ENCODE measurements at places on chromosomes 1 and 21.
A peak's percentile ranks its signal among the peaks of the same experiment; 100 is the strongest.

DNA sequence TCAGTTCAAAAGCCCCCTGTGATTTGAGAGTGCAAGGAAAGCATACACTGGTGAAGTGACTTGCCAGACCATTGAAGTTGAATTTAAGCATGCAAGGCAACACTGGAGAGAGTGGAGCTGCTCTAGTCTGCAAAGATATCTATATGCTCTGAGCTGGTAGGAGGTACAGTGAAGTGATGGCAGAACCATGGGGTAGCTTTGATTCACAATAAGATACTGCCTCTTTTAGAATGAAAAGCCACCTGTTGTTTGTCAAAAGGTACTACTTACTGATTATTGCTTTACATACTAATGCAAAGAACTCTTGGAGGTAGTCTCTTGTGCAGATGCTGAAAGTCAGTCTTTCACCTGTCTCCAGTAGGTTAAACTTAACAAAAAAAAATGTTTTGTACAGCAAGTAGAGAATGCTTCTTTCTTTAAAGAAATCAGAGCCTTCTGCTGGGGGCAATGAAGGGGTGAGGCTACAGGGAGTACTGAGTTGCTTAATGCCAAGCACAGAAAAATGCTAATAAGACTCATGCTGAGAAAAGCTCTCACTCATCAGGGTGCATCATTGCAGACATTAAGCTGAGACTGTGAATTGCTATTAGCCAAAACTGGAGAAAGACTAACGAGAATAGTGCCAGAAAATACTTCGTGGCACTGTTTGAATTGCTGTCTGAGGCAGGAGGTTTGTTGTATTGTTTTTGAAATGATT, 1150.5 kb upstream of the TMPRSS15 start:
- no peak for DNase-seq

DNA sequence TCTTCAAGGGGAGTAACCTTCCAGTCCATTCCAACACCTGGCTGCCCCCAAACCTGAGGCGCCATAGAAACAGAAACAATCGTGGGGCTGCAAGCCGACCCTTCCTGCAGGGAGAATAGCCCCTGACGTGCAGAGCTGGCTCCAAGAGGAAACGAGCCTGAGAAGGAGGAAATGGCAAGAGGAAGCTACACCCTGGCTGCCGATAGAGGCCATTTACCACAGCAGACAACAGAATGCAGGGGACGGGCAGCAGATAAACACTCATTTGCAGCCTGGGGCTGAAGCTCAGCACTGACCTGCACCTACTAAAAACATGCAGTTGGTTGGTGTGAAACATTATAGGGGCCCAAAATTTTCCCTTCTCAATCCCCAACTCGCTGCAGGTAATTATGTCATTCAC, 8.7 kb upstream of the TDRD10 start:
- peak; percentile 75 for DNase-seq

DNA sequence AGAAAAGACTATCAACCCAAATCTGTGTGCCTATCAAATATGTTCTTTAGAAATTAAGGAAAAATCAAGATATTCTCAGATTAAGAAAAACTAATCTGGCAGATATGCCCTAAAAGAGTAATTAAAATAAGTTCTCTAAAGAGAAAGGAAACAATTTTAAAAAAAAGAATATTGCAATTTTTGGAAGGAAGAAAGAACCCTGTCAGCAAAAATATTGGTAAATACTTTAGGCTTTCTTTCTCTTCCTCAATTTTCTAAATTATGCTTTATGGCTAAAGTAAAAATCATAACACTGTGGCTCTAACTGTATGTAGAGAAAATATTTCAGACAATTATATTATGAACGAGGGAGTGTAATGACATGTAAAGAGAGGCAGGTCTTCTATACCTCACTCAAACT, 691.3 kb upstream of the PTBP2 start:
- DNase-seq = no peak

DNA sequence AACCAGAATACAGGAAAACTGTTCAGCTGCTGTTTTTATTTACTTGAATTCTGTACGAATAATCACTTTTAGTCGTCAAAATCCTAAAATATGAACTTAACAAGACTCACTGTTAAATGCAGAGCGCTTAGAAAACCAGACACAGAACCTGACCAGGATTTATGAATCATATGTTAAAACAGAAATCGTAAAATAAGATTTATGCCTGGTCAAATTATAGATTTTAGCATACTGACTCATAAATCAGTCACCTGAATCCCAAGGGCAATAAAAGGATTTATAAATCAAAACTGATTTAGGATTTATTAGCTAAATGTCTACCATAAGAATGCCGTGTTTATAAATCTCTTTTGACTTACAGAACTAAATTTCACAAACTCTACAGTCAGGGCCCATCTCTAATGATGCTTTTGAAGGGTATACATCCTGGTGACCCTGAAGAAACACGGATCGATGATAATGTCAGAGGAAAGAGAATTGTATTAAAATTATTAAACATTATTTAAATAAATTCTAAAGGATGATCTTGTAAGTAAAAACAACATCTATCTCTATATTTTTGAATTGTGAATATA, 28.8 kb downstream of the CYYR1 start:
- DNase-seq = no peak

- no peak for DNase-seq
Measured at GRCh38 chr1:208108646-208109330, 135.4 kb downstream of the PLXNA2 start.

DNA sequence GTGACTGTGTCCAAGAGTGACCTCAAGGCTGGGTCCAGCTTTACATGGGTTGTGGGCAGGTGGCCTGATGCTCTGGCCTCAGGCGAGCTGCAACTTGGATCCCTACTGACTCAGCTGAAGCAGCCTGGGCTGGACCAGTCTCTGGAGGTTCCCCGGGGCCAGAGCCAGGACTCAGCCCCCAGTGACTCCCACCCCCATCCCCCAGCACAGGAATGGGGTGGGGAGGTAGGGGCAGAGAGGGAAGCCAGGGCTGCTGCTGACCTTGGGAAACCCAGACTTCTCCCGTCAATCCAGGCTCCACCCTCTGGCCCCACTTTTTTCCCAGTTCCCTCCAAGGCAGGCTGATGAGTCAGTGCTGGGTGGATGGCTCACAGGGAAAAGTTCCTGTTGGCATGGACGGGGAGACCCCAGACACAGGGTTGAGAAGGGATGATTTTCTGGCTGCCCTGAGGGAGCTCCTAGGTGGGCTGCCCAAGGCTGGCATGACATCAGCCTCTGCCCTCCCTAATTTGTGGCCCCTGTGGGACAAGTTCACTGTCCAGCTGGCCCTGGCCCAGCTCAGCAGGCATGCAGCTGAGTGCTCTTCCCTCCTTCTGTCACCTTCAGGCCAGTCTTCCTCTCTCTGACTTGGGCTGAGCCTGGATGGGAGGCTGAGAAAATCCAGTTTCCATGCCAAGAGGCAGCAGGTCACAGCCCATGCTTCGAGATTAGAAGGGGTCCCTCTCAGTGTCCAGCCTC, 2.2 kb downstream of the ZC3H12A start:
- DNase-seq = peak; percentile 81

- DNase-seq = no peak
Measured at GRCh38 chr1:232398823-232399222, 231.1 kb downstream of the SIPA1L2 start.

DNA sequence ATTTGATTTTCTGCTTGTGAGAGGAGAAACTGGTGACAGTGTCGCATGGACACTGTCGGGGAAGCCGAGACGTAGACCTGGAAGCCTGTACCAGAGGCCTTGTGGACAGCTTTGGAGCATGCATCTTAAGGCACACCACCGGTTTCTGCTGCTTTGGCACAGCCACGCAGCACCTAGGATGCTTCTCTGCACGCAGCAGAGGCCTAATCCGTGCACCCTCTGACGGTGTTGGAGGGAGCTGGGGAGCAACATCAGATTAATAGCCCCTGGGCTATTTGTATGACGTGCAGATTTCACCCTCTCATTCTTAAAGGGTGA, 30.3 kb downstream of the TEX35 start:
- no peak for DNase-seq

DNA sequence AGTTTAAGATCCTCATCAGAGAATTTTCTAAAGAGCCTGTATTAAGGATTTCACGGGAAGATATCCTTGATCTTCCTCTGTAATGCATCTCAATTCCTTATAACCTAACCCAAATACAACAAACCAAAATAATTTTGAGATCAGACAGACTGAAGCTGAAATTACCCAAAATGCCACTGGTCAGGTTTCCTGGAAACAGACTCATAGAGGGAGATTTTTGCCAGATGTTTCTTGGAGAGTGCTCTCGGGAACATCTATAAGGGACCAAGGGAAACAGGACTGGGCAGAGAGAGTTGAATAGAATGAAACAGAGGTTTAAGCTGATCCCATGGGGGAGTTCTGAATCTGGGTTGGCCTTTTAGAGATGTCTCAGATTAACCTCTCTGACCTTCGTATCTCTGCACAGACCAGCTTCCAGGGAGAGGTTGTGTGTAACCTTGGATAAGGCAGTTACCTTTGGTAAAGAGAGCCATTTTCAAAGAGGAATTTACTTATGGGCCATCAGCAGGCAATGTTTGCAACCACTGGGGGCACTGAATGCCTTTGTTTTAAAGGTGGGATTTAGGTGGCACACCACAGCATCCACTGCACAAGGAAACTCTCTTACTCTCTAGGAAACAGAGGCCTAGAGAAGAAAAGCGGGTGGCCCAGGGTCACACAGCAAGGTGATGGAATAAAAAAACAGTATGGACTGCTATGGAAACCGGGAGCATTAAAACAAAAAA, 130.8 kb upstream of the SGIP1 start:
- no peak for DNase-seq

GRCh38 chr1:18922319-18922726, 20.0 kb upstream of the ALDH4A1 start:
- DNase-seq = peak; percentile 41

DNA sequence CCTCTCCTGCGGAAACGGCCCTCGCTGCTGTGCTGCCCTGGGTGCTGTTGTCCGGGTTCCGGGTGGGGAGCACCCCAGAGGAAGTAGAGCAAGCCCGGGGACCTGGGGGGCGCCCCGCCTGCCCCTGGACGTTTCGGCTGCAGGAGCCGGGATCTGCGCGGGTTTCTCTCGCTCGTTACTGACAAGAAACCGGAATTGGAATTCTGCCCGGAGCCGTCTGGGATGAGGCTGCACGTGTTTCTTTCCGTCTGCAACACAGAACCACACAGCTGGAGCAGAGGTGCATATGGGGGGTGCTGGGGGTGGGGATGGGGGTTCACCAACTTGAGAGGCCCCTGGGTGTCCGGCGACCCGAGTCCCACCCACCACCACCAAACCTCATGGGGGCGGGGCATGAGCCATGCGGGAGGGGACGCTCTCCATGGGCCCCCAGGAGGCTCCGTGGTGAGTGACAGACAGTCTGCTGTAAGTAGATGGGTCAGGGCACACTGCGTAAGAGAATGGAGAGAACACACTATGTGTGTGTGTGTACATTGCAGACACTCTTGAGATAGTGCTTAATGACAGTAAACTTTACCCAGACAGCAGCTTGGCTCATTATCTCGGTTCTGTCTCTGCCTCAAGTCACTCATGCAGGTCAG, 261.4 kb upstream of the C1orf174 start:
- no peak for DNase-seq

- DNase-seq = no peak
Measured at GRCh38 chr1:76140227-76140626, 65.7 kb downstream of the ST6GALNAC3 start.

- DNase-seq = peak; percentile 50
Measured at GRCh38 chr1:35857830-35858229, 25.2 kb upstream of the AGO1 start.

GRCh38 chr1:98188774-98189173, 267.9 kb upstream of the DPYD start:
- peak; percentile 26 for DNase-seq

GRCh38 chr1:73781251-73781650, 416.7 kb downstream of the LRRIQ3 start:
- no peak for DNase-seq

DNA sequence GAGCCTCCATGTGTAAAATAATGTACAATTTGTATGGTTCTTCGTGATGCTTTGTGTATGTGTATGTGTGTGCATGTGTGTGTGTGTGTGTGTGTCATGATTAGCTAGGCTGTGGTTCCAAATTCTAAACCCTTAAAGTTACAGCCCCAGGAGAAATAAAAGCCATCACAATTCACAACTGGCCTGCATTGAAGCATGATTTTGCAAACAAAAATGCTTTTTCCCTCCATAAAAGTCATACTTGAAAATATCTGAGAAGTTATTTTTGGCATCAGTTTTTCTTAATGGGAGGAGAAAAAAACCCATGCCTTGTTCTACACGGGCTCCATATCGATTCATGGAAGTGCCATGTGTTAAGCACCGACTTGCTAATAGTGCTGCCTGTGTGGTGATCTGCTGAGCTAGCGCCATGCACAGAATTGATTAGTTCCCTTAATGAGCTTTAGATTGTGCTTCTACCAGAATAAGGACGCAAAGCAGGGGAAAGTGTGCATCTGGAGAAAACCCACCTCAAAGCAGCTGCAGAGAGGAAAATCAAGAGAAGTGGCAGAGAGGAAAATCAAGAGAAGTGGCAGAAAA, 207.3 kb downstream of the DSCAM start:
- no peak for DNase-seq

- DNase-seq = peak; percentile 78
Measured at GRCh38 chr1:31625561-31626222, 8.2 kb downstream of the HCRTR1 start.

- peak; percentile 37 for DNase-seq
Measured at GRCh38 chr1:185312361-185313138, 4.5 kb downstream of the IVNS1ABP start.

DNA sequence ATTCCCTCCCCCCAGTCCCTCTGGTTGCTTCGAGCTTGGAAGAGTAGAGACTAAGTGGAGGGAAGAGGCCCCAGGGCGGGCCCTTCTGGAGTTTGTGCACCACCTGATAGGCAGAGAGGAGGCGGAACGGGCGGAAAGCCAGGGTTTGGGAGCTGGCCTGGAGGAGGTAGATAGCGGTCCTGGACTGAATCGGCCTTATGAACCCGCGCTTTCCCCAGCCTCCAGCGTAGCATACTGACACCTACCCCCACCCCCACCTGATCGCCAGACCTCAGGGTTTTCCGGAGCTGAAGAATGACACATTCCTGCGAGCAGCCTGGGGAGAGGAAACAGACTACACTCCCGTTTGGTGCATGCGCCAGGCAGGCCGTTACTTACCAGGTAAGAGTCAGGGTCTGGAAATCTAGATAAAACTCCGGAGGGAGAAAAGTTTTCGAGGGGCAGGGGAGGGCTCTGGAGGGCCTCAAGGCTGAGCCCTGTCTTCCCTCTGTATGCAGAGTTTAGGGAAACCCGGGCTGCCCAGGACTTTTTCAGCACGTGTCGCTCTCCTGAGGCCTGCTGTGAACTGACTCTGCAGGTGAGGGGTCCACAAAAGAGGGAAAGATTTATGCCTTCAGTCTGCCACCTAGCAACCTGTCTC, 705 bp downstream of the UROD start:
- peak; percentile 44 for DNase-seq

- DNase-seq = peak; percentile 64
Measured at GRCh38 chr1:8424539-8425116, 106.7 kb downstream of the SLC45A1 start.

DNA sequence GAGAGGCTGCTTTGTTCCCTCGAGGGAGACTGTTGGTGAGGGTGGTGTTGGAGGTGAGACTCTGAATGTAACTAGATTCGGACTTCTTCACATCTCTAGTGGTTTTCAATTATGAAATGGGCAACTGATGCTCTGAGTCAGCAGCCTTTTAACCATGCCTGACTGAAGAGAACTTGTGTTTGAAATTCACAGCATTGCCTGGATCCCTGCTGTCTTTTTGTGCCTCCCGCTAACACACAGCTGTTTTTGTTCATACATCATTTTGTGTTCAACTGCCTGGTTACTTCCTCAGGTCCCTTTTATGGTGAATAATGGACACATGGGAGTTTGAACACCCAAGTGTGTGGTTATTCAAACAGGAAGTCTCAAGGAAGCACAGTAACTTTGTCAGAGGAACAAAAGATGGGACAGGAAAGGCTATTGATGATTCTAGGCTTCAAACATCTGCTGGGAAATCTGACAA, 16.8 kb downstream of the LAMC1 start:
- peak; percentile 23 for DNase-seq

GRCh38 chr1:10389271-10389973, 9.4 kb upstream of the PGD start:
- DNase-seq = no peak

Measured in suppressor macrophage treated with lipopolysaccharide for 4 hours (primary cell).